ENCODE measurements at places on chromosomes 11 and 22. TPM values are rescaled to one million over a fixed set of nuclear protein-coding genes. Genes with fewer than 3 reads are reported as not detected.
A peak's percentile ranks its signal among the peaks of the same experiment; 100 is the strongest.

- no peak for ATAC-seq
Measured at GRCh38 chr11:96229354-96229977, 113.5 kb downstream of the MAML2 start.

GRCh38 chr11:30697032-30697431 is 110.9 kb upstream of the MPPED2 start:
- ATAC-seq, result no peak

The OR9Q1 gene
- total RNA-seq, result not detected

The NR1H3 gene
- total RNA-seq, result 21.0 TPM

DNA sequence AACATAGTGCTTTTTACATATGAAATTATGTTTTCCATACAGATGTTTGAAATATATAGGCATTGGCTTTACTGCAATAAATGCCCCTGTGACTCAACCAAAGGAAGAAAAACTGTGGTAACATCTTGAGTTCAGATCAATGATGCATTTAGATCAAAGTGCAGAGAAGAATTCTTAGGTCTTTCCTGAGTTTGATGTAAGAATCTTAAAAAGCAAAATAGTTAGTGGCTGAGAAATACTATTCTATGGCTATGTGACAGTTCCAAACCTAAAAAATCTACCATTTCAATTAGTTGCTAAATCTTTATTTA is 93.7 kb downstream of the SOX6 start:
- no peak for ATAC-seq

The ADAMTS15 gene
- 9.6 TPM for total RNA-seq

DNA sequence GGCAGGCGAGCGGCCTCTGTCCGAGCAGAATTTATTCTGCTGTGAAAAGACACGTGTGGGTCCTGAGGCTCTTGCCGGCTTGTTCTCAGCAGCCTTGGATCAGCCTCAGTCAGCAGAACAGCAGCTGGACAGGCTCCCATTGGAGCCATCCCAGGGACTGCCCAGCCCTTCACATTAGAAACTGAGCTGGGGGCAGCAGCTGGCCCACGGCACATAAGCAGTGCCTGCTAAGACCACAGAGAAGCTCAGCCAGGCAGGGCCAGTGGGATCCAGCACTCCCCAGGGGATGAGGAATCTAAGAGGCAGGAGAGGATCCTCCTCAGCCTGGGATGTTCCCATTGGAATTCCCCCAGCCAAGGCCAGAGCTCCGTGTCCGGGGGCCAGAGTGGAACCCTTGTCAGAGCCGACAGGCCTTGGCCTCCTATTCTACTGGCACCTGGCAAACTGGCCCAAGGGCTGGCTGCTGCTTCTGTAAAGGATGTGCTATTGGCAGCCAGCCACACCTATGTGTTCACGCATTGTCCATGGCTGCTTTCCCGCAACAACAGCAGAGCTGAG is 18.2 kb downstream of the RTN4R start:
- peak; percentile 40 for ATAC-seq

The ZNF280B gene
- 1.1 TPM for total RNA-seq

GRCh38 chr22:35454416-35455054 is 54.6 kb downstream of the MCM5 start:
- no peak for ATAC-seq

GRCh38 chr11:26930518-26931247 is 63.2 kb upstream of the FIBIN start:
- peak; percentile 54 for ATAC-seq

The MPEG1 gene
- 7.6 TPM for total RNA-seq

The MEN1 gene
- 13.7 TPM for total RNA-seq

GRCh38 chr11:47982616-47983015 is 2.3 kb downstream of the PTPRJ start:
- ATAC-seq, result no peak

- ATAC-seq, result peak; percentile 14
Measured at GRCh38 chr22:29330753-29331152, 15.3 kb upstream of the RASL10A start.

GRCh38 chr11:2732261-2732939 is 32.6 kb upstream of the KCNQ1OT1 start:
- no peak for ATAC-seq

The ARHGEF12 gene
- total RNA-seq, result 99.7 TPM

The CREB3L1 gene
- 1.4 TPM for total RNA-seq

DNA sequence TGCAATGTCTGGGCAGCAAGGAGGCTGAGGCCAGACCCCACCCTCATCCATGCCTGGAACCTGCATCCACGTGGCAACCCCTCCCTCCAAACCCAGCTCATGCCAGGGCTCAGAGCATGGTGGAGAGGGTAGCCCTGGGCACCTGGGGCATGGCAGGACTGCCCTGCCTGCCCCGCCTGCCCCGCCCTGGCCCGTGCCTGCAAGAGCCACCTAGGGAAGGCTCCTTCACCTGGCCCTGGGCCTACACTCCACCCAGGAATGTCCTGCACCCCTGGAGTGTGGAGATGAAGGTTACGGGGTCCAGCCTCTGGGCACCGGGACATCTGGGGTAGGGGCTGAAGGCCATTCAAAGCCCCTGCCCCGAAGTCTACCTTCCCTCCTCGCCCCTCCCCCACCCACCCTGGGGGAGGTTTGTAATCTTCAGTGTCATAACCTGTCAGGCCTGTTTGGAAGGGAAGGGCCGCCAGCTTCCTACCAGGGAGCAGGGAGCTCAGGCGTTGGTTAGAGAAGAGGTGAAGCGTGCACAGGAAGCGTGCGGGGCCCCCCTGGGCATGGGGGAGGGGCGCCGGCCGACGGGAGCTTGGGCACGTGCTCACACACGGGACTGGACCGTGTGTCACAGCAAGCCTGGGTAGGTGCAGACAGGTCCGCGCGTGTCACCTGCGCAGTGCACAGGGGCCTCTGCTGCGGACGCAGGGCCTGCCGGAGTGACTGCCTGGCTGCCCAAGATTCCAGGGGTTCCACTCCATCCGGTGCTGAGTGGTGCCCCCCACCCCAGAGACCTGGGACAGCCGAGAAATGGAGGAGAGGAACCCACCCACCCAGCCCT is 30.7 kb upstream of the TH start:
- no peak for ATAC-seq

GRCh38 chr11:126929179-126930061 is 71.2 kb downstream of the KIRREL3 start:
- ATAC-seq, result peak; percentile 31

- no peak for ATAC-seq
Measured at GRCh38 chr11:133595998-133596590, 63.8 kb upstream of the OPCML start.

The GGTLC3 gene
- total RNA-seq, result not detected

- no peak for ATAC-seq
Measured at GRCh38 chr11:91046261-91046660, 823.4 kb upstream of the CHORDC1 start.

The WNT7B gene
- not detected for total RNA-seq

GRCh38 chr22:35437049-35437448 is 37.1 kb downstream of the MCM5 start:
- no peak for ATAC-seq

Measured in gastroesophageal sphincter (tissue), 4 donors.